Nucleus accumbens (tissue), 56 donors: ENCODE measurements at places on chromosomes 7 and 10.

DNA sequence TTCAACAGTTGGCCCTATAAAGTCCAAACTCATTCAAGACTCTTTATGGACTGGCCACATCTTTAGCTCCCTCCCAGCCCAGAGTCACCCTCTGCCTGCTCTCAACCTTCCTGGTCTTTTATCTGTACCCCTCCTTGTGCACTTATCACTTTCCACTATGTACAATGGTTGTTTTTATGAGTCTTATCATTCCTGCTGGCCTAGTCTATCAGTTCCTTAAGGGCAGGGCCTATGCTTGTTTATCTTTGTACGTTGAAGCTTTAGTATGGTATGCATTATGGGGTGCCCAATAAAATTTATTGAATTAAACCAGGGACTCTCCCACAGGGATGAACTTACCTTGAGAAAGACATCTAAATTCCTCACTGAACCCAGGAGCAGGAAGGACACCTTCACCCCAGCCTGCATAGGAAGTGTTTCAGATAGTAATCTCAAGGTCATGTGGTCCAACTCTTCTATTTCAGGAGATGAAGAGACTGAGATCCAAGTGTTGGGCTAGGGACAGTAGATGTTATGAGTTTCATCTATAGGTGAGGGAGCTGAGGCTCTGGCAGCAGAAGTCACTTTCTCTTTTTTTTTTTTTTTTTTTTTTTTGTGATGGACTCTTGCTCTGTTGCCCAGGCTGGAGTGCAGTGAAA, 13.3 kb upstream of the PDCD4 start:
- DNase-seq, result no peak

DNA sequence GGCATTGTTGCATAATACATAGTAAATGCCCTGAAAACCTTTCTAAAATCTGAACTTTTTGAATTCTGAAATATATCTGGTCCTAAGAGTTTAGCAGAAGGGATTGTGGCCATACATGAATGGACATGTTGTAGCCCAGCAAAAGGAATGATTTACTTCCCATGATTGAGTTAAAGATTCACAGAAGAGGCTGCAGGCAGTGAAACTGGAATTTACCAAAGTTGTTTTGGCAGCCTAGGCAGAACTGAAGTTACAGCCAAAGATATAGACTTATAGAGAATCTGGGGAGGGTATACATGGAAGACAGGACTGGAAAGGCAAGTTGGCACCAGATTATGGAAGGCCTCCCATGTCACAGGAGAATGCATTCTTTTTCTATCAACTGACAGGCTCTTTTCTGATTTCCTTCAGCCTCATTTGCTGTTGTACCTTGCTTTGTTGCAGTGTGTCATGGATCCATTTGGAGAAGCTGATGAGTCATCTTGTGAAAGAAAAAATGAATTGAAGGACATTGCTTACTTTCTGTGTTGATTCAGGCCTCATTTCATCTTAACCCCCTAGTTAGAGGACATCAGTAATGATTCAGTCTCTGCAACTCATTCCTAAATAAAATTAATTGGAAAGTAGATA, 356.2 kb upstream of the LRGUK start:
- DNase-seq, result no peak

DNA sequence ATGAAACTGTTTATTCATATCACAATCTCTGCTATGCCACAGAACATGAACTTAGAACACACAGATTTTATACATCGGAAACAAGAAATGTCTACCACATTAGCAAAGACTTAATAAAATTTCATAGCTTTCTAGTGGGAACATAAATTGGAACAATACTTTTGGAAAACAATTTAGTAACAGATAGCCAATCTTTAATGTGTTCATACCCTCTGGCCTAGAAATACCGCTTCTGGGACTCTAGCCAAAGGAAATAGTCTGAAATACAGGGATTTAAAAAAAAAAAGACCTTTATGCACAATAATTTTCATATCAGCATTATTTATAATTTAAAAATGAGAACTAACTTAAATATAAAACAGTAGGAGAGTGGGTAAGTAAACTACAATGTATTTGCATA, 168.5 kb downstream of the PLXNA4 start:
- DNase-seq, result no peak

DNA sequence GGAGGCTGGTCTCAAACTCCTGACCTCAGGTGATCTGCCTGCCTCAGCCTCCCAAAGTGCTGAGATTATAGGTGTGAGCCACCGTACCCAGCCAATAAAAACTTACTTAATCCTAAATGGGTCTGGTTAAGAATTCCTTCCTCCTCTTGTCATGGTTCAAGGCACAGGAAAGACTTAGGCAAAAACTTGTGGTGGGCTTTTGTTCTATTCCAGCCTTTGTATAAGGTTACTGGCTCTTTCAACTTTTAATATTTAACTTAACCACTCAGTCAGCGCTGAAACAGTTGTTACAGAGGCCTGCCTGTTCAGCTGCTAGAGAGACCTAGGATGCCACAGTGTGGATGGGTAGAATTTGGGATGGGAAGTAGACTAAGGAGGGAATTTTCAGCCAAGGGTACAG, 28.1 kb upstream of the GARS1 start:
- no peak for DNase-seq

DNA sequence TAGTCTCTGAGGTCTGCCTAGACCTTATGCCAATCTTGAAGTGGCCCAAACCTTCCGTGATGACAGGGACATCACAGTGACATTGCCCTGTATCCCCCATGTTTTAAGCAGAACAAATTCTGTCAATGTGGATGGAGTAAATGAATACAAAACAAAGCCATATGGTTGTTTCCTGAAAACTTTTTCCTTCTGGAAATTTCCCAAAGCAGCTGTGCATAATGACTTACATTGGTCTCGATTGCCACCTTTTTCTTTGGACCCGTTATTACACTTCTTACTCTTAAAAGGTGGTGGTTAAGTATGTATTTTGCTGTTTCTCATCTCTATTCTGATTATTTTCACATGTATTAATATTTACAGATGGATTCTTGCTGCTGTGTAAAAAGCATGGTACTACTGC, 411.2 kb upstream of the KLF6 start:
- DNase-seq, result no peak

- DNase-seq, result no peak
Observed at GRCh38 chr10:70649526-70649925, 22.8 kb upstream of the ADAMTS14 start.

DNA sequence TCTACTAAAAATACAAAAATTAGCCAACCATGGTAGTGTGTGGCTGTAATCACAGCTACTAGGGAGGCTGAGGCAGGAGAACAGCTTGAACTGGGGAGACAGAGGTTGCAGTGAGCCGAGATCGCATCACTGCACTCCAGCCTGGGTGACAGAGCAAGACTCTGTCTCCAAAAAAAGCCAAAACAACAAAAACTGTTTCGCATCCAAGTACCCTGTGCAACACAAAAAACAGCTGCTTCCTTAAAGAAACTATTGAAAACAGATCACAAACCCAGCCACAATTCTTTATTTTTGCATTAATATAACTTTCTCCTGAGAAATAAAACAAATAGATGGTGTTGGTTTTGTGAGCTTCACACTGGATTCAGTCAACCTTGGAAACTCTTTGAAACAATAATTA, 112.1 kb upstream of the AFAP1L2 start:
- no peak for DNase-seq

DNA sequence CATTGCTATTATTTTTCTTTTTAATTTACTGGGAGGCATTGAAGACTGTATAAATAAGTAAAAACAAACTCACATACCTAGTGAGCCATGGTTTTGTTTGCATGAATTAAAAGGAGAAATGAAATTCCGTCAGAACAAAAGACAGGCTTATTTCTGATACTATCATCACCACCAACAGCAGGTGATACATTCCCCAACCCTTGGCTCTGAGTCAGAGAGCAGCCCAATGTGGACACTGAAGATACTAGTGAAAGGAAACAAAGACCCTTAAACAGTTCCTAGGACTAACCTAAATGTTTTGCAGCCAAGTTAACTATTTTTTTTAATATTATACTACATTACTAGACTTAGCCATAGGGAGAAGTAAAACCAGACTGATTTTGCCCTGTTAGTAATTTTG, 31.6 kb downstream of the CHRM2 start:
- DNase-seq, result no peak

GRCh38 chr10:14889318-14889717, 10.7 kb downstream of the SUV39H2 start:
- no peak for DNase-seq

- no peak for DNase-seq
Observed at GRCh38 chr7:30048582-30048981, 20.4 kb downstream of the PLEKHA8 start.

DNA sequence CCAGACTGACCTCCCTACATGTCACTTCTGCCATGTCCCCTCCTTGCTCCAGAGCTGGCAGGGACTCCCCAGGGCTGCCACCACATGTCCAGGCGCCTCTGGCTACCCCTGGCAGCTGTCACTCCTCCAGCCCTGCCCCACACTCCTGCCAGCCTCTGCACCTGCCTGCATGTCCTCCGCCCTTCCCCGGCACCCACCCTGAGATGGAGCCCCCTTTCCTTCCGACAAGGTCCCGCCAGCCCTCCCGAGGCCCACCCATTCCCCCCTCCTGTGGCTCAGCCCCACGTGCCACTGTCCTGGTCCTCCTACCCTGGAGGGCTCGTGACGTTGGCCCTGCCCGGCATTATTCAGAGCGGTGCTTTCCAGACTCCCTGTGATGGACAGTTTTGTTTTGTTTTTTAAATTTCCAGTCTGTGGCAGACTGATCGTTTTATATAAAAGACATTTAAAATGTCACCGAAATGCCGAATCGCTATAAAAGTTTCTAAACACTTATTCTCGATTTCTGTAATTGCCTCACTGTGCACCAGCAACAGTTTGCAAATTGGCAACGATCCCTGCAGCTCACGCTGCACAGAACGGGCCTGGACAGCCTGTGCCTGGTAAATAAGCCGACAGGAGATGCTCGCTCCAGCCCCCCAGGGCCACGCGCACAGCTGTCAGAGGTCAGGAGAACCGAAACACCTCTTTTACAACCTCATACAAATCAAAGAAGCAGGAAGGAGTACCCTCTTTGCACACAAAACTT, 111.1 kb upstream of the SH2B2 start:
- peak; percentile 9 for DNase-seq

DNA sequence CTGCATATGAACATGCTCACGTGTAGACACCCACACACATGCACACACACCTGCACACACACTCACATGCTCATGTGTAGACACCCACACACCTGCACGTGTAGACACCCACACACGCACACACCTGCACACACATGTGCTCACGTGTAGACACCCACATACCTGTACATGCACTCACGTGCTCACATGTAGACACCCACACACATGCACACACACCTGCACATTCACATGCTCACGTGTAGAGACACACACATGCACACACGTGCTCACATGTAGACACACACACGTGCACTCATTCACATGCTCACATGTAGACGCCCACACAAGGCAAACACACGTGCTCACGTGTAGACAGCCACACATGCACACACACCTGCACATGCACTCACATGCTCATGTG, 275.8 kb downstream of the PTPRN2 start:
- no peak for DNase-seq

GRCh38 chr7:18177129-18177814, 149.6 kb upstream of the PRPS1L1 start:
- DNase-seq, result no peak

DNA sequence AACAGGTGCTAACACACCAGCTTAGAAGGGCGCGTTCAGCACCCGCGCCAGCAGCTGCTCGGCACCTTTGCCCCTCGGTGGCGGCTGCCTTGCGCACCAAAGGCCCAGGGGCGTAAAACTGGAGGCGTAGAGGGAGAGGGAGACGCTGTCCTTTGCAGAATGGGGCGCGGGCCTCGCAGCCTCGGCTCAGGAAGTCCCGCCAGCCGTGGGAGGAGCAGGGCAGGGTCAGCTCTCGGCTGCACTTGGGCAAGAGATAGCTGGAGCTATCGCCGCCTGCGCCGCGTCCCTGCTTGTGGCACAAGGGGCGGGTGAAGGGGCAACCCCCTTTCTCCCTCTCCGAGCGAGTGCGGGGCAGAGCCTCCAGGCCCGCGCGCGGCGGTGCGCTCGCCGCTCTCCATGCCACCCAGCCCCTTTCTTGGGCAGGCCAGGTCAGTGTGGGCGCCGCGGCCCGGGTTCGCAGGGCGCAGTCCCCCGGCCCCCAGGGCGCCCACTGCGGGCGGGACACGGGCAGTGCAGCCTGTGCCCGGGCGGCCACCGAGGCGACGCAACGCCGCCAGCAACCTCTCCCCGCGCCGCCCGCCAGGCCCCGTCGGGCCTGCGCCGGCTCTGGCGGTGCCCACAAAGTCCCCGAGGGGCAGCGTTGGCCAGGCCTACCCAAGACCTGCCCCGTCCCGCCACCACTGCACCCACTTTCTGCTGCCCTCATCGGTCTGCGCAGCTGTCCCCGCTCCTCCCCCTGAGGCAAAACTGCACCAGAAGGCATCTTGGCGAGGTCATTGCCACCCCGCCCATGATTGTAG, 4.1 kb downstream of the NEUROD6 start:
- DNase-seq, result no peak

DNA sequence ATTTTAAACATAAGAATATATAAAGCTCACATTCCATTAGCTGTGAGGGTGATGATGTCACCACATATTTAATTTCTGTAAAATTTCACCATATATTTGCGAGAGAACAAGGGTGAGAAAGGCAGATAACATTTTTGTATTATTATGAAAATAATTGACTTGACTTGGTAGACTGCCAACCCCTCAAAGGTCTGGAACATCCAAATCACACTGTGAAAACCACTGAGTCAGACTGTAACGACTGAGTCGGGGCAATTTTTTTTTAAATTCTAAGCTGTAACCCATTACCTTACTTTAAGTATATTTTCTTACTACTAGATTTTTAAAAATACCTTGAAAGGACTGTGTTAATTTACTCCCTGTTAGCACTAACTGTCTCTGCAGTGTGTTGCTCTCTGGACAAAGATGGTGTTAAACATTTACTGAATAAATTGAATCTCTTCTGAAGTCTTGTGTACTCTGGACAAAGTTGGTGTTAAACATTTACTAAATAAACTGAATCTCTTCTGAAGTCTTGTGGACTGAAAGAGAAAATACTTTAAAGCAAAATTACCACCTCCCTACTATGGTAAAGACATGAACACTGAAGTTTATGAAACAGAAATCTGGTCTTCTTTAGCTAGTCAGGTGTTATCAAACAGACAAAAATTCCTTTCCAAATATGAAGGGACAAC, 14.1 kb downstream of the PDZD8 start:
- no peak for DNase-seq

DNA sequence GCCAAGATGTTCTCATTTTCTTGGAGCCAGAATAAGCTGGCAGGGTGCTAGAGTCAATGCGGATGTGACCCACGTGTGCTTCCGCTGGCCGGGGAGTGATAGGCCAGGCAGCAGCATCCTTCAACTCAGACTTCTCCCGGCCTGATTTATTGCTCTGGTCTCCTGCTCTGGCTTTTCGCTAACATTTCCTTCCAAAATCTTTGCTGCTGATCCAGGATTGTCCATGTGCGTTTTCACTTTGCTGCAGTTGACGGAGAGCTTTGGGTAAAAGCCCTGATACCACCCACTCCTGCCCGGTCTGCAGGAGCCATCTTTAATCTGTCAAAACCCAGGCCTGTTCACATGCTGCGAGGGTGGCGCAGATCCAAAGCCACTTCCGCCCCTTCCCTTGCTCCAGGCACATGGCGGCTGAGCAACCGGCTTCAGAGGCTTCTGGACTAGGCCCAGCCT, 106.8 kb downstream of the CYP26A1 start:
- no peak for DNase-seq
